ENCODE measurements at places on chromosomes 7 and 10. TPM values are rescaled to one million over a fixed set of nuclear protein-coding genes. Genes with fewer than 3 reads are reported as not detected.

Gene ITIH5
- total RNA-seq = 1.0 TPM

DNA sequence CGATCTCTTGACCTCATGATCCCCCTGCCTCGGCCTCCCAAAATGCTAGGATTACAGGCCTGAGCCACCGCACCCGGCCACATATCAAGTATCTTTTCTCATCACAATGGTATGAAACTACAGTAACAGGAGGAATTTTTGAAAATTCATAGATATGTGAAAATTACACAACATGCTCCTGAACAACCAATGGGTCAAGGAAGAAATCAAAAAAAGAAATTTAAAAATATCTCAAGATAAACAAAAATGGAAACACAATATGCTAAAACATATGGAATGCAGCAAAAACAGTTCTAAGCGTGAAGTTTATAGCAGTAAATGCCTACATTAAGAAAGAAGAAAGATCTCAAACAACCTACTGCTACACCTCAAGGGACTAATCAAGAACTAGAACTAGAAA is 59.8 kb upstream of the ADAM12 start:
- no peak for DNase-seq

DNA sequence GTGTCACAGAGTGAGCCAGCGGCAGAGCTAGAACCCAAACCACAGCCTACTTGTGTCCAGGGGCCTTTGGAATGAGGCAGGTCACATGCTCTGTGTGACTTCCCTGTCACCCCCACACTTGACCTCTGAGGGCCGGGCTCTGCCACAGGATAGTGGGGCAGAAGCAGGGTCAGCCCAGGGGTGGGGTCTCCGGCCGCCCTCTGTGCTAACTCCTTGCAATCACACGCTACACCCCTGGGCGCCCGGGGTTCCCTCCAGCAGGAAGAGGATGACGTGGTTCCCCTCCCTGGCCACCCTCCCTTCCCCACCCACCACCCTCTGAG is 19.8 kb downstream of the TECPR1 start:
- no peak for DNase-seq

- no peak for DNase-seq
These were observed 110.8 kb downstream of the MYL10 start for GRCh38 chr7:101518336-101518735.

DNA sequence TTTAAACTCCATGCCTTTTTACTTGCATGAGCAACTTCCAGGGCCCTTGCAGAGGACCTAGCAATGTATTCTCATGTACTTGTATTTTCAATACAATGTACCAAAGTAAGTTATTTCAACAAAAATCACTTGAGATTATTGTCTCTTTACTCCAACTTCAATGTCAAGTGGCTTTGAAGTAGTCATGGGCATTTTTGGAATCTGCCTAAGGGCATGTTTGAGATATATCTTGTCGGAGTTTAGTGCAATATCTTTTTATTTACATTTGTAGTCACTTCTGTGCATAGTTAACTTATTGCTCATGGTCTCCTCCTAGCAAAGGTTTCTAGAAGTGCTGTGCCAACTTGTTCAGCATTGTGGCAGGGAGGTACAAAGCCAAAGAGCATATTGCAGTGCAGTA is 508.7 kb upstream of the SEMA3D start:
- DNase-seq = no peak

DNA sequence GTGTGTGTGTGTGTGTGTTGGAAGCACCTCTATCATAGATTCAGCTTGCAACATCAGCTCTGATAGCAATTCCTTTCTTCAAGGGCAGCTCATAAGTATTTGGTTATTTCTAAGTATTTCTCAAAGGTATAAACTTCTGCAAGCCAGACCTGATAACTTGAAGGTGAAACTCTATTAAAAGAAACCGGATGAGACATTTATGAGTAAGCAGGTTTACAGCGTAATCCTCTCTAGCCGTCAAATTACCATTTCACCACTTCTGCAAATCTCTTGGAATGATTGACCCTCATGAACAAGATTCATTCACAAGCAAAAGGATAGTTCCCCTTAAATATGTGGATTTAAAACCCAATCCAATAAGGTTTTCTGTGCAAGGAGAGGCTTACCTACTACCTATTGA is 23.1 kb downstream of the PDE1C start:
- DNase-seq = no peak
